ENCODE measurements at places on chromosomes 5 and 9.

- no peak for DNase-seq
These were observed 534.5 kb downstream of the BNC2 start for GRCh38 chr9:16335788-16336580.

DNA sequence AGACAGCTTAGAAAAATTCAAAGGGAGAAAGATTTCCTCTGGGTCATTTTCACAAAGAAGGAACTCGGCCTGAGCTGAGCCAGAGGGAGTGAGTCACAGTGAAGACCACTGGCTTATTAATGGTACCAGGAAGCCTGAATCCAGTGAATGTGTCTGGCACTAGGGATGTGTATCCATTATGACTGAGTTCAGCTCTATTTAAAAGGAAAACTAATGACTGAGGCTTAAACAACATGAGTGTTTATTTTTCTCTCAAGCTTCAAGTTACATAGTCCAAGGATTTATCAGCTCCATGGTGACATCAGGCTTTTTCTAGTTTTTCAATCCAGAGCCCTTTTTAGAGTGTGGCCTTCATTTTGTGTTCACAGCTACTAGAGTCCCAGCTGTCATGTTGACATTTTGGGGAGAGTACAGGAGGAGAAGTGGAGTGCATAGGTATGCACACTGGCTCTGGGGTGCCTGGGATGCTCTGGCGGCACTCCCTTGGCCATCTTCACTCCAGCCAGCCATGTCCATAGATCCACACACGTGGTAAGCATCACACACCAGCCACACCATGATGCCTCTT is 159.5 kb upstream of the ERCC6L2 start:
- DNase-seq = no peak

DNA sequence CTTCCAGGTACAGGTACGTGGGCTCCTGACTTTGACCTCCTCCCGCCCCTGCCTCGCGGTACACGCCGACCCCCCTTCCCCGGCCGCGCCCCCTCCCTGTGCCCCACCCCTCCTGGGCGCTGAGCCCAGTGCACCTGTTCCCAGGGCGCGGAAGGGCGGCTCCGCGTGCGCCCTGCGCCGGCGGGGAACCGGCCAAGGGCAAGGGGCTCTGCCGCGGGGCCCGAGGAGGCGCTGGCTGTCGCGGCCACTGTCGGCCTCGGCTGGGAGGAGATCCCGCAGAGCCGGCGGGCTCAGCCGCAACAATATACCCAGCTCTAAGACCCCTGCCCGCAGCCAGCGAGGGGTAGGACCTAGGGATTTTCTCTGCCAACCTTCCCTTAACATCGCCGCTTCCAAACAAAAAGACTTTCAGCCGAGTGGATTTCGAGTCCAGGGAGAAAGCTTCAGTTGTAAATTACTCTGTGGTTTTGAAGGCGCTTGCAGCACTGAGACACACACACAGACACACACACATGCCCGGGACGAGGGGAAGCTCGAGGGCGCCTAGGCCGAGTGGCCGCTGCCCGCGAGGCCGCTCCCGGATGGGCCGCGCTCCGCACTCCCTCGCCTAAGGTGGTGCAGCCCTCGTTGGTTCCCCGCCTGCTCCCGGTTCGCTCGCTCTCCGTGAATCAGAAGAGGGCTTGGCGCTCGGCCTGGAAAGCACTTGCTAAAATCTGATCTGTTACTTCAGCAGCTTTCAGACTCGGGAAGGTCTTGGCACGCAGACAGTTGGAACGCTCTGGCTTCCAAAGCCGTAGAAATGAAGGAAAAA is 1.2 kb downstream of the FGF18 start:
- no peak for DNase-seq

GRCh38 chr5:126482591-126482990 is 59.4 kb downstream of the GRAMD2B start:
- no peak for DNase-seq

- no peak for DNase-seq
These were observed 25.7 kb upstream of the NOTCH1 start for GRCh38 chr9:136571531-136571930.

DNA sequence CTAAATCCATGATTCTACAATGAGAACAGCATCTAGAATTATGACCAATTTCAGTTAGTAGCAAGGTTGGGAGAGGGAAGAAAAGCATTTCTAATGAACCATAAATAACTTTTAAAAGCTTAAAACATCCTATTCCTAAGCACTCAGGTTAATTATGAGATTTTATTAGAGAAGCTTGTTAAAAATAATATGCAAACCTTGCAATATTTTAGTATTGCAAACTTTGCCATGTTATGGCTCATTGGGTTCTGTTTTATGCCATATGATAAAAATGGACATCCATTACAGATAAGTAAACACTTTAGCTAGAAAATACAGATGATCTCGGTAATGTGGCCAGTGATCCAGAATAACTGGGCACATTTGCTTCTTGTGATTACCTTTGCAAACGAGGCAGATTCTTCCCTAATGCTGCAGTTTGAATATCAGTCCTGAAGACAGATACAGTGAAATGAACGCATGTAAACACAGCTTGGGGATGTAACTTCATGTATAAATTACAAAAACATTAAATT is 447.0 kb downstream of the PLK2 start:
- DNase-seq = no peak

DNA sequence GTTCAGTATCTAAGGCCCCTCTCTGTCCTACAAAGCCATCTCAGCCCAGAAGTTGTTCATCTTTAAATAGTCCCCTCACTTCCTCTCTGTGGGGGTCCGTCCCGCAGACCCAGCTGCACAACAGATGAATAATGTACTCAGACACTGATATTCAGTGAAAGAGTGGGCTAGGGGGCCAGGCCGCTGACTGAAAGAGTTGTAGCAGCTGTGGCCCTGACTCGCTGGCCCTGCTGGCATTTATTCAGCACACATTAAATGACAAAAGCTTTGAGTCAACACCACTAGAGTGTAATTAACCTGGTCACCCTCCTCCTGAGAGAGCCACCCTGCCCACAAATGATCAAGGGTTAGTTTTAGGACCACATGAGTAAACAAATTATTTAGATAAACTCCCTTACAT is 76.3 kb downstream of the MED10 start:
- DNase-seq = no peak

- DNase-seq = no peak
These were observed 170.6 kb downstream of the PRDM9 start for GRCh38 chr5:23677996-23678395.

DNA sequence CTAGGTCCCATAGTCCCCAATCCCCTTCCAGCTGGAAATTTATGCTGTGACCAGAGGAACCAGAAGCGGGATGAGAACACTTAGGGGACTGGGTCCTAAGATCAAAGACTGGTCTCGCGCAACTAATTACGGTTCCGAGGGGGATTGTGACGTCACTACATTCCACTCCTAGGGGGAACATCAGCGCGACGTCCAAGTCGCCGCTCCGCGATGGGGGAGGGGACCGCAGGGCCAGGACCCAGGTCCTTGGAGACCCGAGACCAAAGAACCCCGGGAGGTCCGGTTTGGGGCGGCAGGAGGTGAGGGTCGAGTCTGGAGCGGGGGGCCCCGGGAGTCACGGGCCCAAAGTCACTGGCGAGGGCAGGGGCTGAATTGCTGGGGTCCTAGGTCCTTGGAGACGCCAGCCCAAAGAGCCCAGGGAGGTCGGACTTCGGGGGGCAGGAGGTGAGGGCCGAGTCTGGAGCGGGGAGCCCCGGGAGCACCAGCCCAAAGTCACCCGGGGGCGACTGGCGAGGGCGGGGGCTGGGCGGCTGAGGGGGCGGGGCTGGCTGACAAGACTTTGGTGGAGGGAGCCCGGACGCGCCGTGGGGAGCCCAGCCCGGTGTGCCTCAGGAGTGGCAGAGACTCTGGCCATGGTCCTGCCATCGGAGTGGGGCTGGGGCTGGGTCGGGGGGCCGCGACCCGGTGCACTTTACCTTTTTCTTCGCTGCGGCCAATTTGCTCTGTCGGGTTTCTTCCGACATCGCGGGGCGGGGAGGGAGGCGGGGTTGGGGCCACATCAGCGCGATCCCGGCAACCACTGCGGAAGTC is at the start of gene GOLGA2:
TSS of gene GOLGA2 (minus strand) at position 810 of the 810 bp plus-strand sequence. CDS start at position 779, 31 bp downstream.
- no peak for DNase-seq

- no peak for DNase-seq
These were observed 12.3 kb downstream of the MED10 start for GRCh38 chr5:6365977-6366590.

- no peak for DNase-seq
These were observed 164.9 kb downstream of the KDM4C start for GRCh38 chr9:6922680-6923079.
